CD8-positive, alpha-beta memory T cell (primary cell): ENCODE measurements at places on chromosomes 7 and 10. TPM values are rescaled to one million over a fixed set of nuclear protein-coding genes. Genes with fewer than 3 reads are reported as not detected.

- no peak for DNase-seq
These were observed 14.8 kb upstream of the LAMB1 start for GRCh38 chr7:108017776-108018151.

GRCh38 chr7:46972205-46972604 lies 609.7 kb downstream of the TNS3 start:
- no peak for DNase-seq

DNA sequence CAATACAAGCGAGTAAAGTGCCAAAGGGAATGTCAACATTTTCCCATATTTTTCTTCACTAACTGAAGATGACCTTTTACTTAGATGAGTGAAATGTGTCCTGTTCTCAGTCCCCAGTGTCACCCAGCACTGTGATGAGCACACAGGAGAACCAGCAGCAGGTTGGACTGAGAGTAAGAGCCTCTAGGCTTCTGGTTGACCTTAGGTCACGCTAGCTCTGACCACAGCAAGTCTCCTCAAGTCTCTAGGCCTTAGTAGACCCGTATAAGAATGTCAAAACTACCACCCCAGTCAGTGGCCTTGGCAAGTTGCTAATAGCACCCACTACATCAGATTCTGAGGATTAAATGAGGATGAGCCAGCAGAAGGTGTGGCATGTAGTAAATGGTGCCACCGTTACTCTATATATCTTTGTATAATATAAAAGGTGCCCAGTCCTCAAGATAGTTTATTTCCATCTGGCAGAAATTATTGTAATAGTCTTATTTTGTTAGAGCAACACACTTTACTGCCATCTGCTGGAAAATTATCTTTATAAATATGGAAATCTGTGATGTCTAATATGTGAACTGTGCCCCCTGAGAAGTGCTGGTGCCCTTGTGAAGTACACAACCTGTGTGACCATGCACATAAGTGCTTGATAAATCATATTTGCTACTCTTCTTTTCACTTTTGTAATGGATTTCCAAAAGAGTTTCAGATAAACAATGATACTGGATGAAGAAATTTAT lies 75.7 kb downstream of the SPAG6 start:
- DNase-seq = no peak

DNA sequence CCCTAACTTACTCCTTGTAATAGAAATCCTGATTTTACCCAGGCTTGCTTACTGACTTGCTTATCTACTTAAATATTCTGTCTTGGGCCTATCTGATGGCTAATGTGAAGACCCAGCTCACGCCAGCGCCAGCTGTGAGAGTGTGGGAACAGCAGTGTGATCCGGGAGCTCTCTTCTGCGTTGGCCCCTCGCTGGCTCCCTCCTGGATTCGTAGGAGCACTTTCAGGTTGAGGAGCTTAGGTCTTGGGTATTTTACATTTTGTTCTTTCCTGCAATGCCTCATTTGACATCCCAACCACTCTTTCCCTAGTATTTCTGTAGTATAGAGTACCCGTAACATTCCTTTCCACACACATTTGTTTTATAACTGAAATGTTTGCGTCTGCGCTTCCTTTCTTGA lies 51.7 kb downstream of the CREM start:
- no peak for DNase-seq

GRCh38 chr7:134625550-134625949 lies 21.1 kb upstream of the BPGM start:
- DNase-seq = no peak

GRCh38 chr10:3064423-3064822 lies 2.9 kb upstream of the PFKP start:
- no peak for DNase-seq

GRCh38 chr7:40165216-40165615 lies 30.4 kb downstream of the SUGCT start:
- no peak for DNase-seq

- no peak for DNase-seq
These were observed 67.2 kb downstream of the FAM107B start for GRCh38 chr10:14707481-14707880.

DNA sequence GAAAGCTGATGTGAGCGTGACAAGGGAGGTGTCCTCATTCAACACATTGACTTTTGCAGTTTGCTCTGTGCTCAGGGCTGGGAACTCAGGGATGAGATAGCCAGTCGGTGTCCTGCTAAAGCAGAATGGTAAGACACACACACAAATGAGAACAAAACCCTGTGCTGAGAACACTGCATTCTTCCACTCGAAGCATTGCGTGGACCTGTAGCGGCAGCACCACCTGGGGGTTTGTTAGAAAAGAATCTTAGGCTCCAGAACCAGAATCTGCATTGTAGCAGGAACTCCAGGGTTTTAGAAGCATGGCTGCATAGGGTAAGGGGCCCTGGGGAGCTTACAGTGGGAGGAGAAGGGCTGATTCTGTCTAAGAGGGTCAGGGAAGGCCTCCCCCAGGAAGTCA lies 21.5 kb upstream of the OGDHL start:
- DNase-seq = no peak

GRCh38 chr10:30127120-30127541 lies 67.7 kb upstream of the JCAD start:
- no peak for DNase-seq

DNA sequence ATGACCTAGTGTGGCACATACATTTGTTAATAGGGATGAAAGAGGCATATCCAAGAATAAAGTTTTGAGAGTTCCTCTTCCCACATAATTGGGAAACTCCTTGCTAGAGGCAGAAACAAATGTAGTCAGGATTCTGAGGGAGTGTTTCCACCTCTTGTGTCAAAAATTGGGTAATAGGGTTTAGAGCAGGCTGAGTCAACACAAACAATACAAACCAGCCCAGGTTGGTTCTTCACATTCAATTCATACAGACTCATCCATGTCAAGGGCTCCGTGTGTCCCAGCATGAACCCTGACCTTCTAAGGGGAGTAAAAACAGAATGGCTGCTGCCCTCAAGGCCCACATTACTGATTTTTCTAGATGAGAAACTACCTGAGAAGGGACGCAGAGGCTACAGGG lies 75.3 kb downstream of the GLI3 start:
- no peak for DNase-seq

DNA sequence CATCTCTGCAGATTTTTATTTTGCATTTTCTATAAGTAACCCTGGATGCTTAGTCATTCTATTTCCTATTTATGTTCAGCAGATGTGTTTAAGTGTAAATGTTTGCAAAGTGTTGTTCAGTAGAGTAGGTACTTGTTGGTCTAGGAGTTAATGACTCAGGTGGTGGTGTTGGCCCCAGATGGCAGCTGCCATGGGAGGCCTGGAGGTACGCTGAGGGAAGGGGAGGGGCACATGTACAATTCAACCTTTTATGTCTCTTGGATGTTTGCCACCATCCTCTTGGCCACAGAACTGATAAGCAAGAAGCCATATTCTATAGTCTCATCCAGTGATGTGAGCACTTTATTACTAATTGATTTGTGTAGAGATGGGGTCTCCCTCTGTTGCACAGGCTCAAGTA lies 68.1 kb upstream of the SLC39A12 start:
- DNase-seq = no peak

GRCh38 chr10:126001576-126001975 lies 105.2 kb downstream of the FANK1 start:
- DNase-seq = no peak

DNA sequence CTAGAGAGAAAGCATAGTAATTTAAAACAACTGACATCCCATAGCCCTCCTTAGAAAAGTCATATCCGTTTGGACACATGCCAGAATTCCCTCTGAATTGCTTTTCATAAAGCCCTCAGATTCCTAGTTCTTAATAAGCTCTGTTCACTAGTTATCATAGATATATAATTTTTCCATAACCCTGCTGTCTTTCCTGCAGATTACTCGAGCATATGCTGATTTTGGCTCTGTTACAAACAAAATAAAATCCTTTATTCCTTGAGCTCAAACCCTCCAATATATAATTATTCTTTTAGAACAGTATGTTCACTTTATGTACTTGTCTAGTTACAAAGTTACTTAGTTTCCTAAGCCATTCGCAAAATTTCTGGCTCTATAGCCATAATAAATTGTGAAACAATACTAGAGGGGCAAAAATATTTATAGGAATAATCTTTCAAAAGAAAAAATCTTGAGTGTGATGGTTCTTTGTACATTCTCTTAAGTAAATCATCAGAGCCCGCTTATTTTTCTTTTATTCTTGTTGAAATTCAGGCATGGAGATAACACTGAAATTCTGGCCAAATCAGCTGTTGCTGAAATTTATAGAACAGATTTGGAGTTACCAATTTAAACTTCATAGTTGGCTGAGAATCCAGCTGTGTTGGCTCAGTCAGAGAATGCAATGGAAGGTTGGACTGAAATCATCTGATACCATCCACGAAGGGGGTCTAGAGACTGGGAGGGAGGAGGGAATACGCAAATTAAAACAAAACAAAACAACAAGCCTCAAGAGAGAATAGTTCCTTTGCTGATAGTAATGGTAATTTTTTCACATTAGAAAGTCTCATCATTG lies 146.1 kb upstream of the TMEM196 start:
- no peak for DNase-seq

DNA sequence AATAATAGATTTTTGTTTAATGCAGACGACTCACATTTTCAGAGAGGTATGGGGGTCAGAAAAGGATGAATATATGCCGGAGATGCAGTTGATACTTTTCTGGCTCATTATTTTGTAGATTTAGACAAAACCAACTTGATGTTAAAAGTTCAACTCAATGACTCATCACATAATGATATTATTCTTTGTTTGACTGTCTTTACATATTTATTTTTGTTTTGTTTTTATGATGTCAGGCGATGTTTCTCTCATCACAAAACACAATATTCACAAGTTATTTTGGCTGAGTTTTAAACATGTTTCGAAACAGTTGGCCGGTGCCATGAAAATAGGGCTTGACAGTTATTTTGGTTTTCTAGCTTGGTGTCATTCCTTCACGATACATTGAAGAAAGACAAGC lies 1.3 kb downstream of the GJD4 start:
- no peak for DNase-seq

DNA sequence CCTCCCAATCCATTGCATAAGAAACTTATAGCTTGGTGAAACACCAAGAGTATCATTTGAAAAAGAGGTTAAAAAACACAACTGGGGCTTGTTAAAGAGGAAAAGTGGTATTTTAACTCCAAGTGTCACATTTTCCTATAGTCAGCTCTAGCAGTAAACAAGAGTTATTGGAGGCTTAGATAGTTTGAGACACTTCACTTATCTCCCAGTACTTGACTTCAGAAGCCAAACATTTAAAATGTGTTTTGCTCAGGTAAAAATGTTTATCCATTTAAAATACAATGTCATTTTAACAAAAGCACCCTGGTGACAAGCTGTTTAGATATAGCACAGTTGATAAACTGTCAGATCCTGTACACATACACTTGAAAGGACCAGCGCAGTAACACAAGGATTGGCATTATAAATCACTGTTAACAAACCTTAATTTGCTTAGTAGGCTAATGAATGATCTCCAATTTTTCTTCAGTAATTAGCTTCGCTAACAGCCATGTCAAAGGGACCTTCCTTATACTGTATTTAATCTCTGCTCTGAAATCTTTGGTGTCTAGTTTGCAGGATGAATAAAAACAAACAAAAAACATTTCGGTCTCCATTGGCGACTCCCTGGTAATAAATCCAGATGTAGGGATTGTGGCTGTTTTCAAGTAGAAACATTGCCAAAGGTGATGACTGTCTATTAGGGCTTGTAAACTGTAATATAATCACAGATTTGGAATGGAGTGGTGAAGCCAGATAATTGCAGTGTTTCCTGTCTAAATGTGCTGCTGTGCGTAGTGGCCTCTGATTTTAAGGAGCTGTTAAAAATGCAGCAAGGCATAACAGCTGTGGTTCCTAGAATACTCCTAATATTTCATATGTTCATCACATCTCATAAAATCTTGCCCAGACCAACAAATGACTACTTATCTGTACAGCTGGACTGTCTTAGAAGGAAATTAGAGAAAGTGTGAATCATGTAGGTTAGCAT lies 545.1 kb downstream of the AUTS2 start:
- DNase-seq = no peak

- DNase-seq = no peak
These were observed 28.6 kb downstream of the PPP3CB start for GRCh38 chr10:73467206-73467605.

DNA sequence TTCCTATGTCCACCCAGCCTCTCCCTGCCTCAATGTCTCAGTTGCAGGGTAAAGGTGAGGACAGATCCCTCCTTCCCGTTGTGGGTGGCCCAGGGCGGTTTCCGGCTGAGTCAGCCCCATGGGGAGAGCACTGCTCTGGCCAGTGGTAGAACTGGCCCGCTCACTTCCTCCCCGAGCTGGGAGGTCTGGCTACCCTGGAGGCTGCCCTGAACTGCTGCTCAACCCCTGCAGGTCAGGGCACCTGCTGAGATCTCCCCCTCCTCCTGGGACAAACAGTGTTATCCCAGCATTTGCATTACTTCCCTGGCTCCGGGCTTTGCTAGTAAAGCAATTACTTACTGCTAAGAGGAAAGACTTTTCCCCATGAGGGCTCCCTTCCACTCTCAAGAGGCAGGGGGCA lies 21.4 kb upstream of the IMPDH1 start:
- DNase-seq = no peak

- no peak for DNase-seq
These were observed 135.9 kb downstream of the ARHGAP22 start for GRCh38 chr10:48468866-48469511.

- no peak for DNase-seq
These were observed 200.2 kb upstream of the C7orf33 start for GRCh38 chr7:148390381-148390780.

DNA sequence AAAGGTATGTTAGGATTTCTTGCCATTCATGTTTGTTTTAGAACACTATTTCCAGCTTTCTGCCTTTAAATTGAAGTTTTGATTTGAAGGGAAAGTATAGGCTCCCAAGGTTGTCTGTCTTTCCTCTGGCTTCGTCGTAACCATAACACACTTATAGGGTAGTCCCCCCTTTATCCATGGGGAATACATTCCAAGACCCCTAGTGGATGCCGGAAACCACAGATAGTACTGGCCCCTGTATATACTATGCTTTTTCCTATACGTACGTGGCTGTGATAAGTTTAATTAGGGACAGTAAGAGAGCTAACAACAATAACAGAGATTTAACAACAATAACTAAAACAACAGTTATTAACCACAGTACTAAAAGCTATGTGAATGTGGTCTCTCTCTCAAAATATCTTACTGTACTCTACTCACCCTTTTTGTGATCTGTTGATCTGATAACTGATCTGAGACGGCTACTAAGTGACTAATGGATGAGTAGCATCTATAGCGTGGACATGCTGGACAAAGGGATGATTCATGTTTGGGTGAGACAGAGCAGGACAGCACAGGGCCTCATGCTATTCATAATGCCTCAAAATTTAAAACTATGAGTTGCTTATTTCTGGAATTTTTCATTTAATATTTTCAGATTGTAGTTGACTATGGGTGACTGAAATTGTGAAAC lies 273.1 kb downstream of the AUTS2 start:
- DNase-seq = no peak

- no peak for DNase-seq
These were observed 45.5 kb upstream of the PRSS1 start for GRCh38 chr7:142703655-142704305.

- DNase-seq = no peak
These were observed 1.3 kb upstream of the BMPER start for GRCh38 chr7:33903791-33904680.

The LRRN3 gene
- 91.4 TPM for total RNA-seq

The C10orf105 gene
- 0.11 TPM for total RNA-seq

The LRRC61 gene
- total RNA-seq = 27.9 TPM

The ICA1 gene
- total RNA-seq = 0.46 TPM

The CADPS2 gene
- total RNA-seq = not detected

The PAPOLB gene
- not detected for total RNA-seq

The ASB10 gene
- total RNA-seq = not detected

The SMKR1 gene
- total RNA-seq = 13.9 TPM

The PRF1 gene
- 94.8 TPM for total RNA-seq

The MMP21 gene
- total RNA-seq = not detected

The FERD3L gene
- not detected for total RNA-seq

The OR9A2 gene
- not detected for total RNA-seq
